Neural crest cell (in vitro differentiated cells): ENCODE measurements at places on chromosomes 2 and 18. TPM values are rescaled to one million over a fixed set of nuclear protein-coding genes. Genes with fewer than 3 reads are reported as not detected.

Gene SCN1A
- 7.7 and 8.6 TPM in 2 replicates for total RNA-seq

Gene EPB41L3
- 12.4 and 13.1 TPM in 2 replicates for total RNA-seq

Gene GMPPA
- total RNA-seq = 24.3 and 26.1 TPM in 2 replicates

Gene STPG4
- 0.26 and 0.34 TPM in 2 replicates for total RNA-seq

DNA sequence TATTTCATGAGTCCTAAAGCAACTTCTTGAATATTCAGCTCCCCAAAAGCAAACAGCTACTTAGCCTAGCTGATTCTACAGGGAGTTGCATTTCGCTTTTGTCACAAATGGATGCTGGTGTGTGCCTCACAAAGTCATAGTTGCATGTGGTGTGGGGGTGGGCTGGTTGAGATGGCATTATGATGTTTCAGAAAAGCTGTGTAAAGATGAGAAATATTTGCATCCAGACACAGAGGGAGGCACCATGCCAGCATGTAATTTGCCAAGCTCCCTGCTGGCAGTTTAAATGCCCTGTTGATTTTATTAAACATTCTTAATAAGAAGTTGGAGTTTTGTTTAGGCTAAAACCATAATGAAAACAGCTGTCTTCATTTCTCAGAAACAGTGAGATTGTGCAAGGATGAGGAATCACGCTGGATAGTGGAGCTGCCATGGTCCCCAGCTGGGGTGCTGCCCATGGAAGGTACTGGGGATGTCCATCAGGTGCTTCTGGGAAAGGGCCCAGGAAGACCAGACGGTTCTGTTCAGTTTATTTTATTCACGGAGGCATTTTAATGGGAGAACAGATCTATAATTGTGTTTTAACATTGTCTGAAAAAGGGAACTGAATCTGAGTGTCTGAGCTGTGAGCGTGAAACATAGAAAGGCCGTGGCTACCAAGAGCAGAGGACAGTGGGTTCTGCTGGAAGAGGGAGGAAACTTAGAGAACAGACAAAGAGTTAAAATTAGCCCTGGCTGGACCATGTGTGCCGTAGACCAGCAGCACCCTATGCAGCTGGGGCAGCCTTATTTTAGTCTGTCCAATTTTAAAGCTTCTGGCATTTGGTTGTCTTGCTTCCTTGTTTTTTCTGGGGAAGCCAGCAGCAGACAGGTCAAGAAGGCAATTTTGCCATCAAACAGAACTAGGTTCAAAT is 177.1 kb downstream of the FAM210A start:
- H3K36me3 ChIP-seq = no peaks in the 10 kb centered on the region
- DNase-seq = no peak
- peaks cover 4% of the 10 kb centered on the region for H3K27me3 ChIP-seq
- no peaks in the 10 kb centered on the region for H3K4me1 ChIP-seq
- no peak overlapping the region for H3K4me3 ChIP-seq
- no peak overlapping the region for H3K27ac ChIP-seq

- no peak overlapping the region for H3K27ac ChIP-seq
- H3K4me3 ChIP-seq = no peak overlapping the region
- no peak for DNase-seq
- H3K27me3 ChIP-seq = no peaks in the 10 kb centered on the region
Measured at GRCh38 chr2:208792766-208793165, 386.2 kb downstream of the PTH2R start.

DNA sequence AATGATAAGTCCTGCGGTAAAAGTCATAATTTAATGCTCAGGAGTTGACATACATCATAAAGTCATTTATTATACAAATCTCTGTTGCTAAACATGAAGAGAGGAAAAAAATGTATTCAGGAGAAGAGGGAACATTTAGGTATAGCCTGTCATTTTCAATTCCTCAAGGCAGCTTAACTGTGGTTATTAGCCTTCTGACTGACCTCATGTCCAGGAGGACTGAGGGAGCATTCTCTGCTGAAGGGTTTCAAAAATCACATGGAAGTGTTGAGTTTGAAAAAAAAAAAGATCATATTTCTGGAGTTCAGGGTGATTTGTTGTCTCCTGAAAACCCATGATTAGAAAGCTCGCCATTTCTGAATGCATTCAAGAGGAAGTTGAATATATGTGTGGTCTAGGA is 1371.1 kb upstream of the LRRTM1 start:
- no peak for DNase-seq
- no peaks in the 10 kb centered on the region for H3K27me3 ChIP-seq
- H3K27ac ChIP-seq = no peak overlapping the region
- no peak overlapping the region for H3K4me3 ChIP-seq
- no peaks in the 10 kb centered on the region for H3K36me3 ChIP-seq
- no peaks in the 10 kb centered on the region for H3K4me1 ChIP-seq

DNA sequence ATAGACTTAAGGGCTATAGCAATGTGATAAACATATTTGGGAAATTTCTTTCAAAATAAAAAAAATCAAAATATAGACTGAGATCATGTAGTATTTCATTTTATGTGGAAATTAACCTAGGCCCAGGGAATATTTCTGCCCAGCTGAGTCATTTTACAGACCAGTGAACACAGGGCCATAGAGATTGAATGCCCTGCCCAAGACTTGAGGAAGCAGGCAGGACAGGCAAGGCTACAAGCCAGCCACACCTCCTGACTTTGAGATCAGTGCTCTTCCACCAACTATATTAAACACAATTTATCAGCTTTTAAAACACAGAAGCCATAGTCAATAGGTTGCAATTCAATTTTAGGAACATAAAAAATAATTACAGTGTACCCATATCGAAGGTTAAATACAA is 12.9 kb downstream of the CCDC148 start:
- no peaks in the 10 kb centered on the region for H3K27me3 ChIP-seq
- no peak overlapping the region for H3K27ac ChIP-seq
- H3K4me3 ChIP-seq = no peak overlapping the region
- no peaks in the 10 kb centered on the region for H3K4me1 ChIP-seq

- no peaks in the 10 kb centered on the region for H3K27me3 ChIP-seq
- DNase-seq = no peak
- H3K36me3 ChIP-seq = peaks cover 3% of the 10 kb centered on the region
- H3K4me1 ChIP-seq = peaks cover 44% of the 10 kb centered on the region
- H3K4me3 ChIP-seq = no peak overlapping the region
Measured at GRCh38 chr18:36307513-36307912, 10.0 kb downstream of the FHOD3 start.

DNA sequence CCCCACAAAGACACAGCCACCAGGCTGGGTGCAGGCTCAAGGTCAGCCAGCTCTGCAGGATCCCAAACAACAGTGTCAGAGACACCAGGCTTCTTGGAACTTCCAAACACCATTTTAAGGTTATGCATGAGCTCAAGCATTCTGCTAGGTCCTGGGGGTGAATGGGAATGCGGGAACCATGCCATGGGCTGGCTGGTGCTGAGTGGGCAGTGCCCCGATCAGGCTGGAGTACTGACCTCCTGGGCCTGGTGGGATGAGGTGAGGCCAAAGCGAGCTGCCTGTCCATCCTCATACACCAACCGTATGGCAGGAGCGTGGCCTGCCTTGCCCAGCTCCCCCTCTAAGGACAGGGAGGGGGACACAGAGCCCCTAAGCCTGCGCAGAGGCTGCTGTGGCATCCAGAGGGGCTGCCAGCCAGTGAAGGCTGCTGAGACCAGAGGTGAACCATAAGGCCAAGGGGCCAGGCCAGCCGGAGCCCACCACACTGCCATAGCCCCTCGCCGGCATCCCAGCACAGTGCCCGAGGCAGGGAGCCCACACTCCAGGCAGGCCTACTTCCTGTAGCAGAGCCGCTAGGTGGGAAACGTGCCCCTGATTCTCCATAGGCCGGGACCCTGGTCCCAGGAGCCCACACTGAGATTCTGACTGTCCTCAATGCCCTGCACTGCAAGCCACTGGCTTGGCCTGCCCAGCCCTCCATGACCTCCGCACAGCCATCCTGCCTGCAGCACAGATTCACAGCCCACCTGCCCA is 135.0 kb downstream of the HDAC4 start:
- no peak overlapping the region for H3K4me3 ChIP-seq
- DNase-seq = no peak
- no peaks in the 10 kb centered on the region for H3K36me3 ChIP-seq
- H3K4me1 ChIP-seq = peaks cover 65% of the 10 kb centered on the region

DNA sequence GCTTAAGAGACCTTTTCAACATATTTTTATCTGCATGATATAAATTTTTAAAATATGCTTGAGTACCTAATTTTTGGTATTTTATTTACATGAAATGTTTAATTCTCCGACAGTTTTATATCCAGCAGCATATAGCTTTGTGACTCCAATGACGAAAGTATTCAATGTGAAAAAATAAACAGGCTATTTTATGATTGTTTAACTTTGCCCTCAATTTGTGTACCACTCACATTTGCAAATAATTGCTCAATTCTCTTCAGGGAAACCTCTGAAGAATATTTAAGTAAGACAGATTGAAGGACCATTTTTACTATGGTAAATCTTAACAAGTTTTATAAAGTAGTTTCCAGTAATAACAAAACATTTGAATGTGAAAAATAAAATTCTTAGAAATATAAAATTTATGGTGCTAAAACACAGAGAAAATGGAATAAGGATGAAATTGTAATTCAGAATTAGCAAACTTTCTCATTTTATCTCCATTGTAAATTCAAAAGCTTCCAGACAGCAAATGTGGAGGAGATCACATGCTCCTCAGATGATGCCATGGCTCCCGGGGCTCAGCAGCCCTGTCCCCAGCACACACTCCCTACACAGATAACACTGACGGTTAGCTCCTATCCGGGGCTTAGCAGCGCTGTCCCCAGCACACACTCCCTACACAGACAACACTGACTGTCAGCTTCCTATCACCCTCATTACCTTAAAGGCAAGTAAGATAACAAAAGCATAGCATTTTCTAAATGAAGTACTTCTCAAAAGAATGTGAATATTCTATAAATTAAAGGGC is 39.7 kb downstream of the SH3YL1 start:
- no peaks in the 10 kb centered on the region for H3K4me1 ChIP-seq
- H3K27me3 ChIP-seq = no peaks in the 10 kb centered on the region
- DNase-seq = no peak
- H3K4me3 ChIP-seq = no peak overlapping the region
